Stimulated activated CD8-positive, alpha-beta memory T cell treated with anti-CD3 and anti-CD28 coated beads, Interleukin-4, amount 100 ng/mL, for 24 hours (primary cell): ENCODE measurements at places on chromosomes 4 and X.
A peak's percentile ranks its signal among the peaks of the same experiment; 100 is the strongest.

- DNase-seq = no peak
Measured at GRCh38 chrX:13024986-13025385, 19.4 kb downstream of the FAM9C start.

GRCh38 chr4:113355550-113356371, 306.3 kb downstream of the ANK2 start:
- peak; percentile 53 for DNase-seq

- no peak for DNase-seq
Measured at GRCh38 chrX:69968950-69969349, 80.8 kb downstream of the AWAT2 start.

DNA sequence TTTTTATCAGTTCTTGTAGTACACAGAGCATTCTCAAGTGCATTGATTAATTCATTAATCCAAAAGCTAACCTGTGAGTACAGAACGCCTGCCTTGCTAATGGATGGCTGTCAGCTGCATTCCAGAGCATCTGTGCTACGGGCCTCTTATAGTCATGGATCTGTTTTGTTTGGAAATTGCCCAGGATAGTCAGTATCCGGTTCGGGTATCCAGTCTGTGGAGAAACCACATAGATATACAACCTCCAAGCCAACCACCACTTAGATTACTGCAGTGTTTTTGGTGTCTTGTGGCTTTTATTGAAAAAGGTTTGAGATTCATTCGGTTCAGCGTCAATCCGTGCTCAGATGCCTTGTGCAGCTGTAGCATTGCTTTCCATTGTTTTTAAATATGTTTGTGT, 4.0 kb downstream of the LAP3 start:
- DNase-seq = no peak

- no peak for DNase-seq
Measured at GRCh38 chr4:121256887-121257466, 92.9 kb upstream of the TNIP3 start.

GRCh38 chr4:19051831-19052230, 1030.3 kb upstream of the LCORL start:
- DNase-seq = no peak

DNA sequence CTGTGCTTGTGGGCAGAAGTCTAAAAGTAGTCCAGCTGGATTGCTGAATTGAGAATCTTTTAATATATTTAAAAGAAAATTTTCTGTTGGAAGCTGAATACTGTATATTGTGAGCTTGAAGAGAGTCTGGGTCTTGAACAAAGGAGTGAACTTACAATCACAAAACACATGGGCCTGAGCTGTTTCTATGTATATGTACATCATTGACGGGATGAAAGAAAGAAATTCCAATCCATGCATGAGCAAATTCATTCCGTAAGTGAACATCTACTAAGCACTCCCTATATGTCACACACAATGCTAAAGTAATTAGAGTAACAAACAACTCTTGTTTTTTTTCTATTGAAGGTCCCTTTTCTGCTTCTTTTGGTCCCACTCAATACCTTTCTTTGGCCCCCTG, 331.0 kb downstream of the HS3ST1 start:
- no peak for DNase-seq

DNA sequence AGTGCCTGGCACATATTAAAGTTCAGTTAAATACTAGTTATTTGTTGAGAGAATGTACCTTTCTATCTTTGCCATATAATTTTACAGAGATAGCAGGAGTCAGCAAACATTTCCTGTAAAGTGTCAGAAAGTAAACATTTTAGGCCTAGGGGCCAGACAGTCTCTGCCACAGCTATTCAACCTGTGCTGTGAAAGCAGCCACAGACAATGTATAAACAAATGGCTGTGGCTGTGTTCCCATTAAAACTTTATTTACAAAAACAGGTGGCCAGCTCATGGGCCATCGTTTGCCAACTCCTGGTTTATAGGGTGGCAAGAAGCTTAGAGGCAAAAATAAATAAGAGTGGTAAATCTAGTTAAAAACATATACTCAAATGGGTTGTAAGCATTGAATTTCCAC, 34.0 kb upstream of the BRS3 start:
- no peak for DNase-seq

- no peak for DNase-seq
Measured at GRCh38 chr4:16206848-16207247, 19.4 kb downstream of the TAPT1 start.

GRCh38 chrX:131910586-131910985, 112.5 kb upstream of the STK26 start:
- DNase-seq = no peak

- DNase-seq = no peak
Measured at GRCh38 chrX:338836-339400, 20.3 kb upstream of the GTPBP6 start.

- DNase-seq = no peak
Measured at GRCh38 chrX:136975684-136976470, 57.9 kb downstream of the GPR101 start.

- no peak for DNase-seq
Measured at GRCh38 chr4:182307746-182308145, 64.5 kb downstream of the TENM3 start.
